ENCODE measurements at places on chromosomes 2 and 18.

GRCh38 chr2:31049264-31049663, 89.0 kb downstream of the GALNT14 start:
- no peak for DNase-seq
- H3K4me1 ChIP-seq, result peaks cover 22% of the 10 kb centered on the region
- no peaks in the 10 kb centered on the region for H3K36me3 ChIP-seq
- no peak overlapping the region for H3K27ac ChIP-seq
- H3K4me3 ChIP-seq, result no peak overlapping the region
- no peaks in the 10 kb centered on the region for H3K27me3 ChIP-seq

GRCh38 chr2:108594982-108595464, 60.8 kb downstream of the LIMS1 start:
- no peak overlapping the region for H3K4me3 ChIP-seq
- H3K36me3 ChIP-seq, result no peaks in the 10 kb centered on the region
- H3K4me1 ChIP-seq, result peaks cover 72% of the 10 kb centered on the region
- peak overlapping the region; percentile 70 for H3K27ac ChIP-seq
- H3K27me3 ChIP-seq, result no peaks in the 10 kb centered on the region

- H3K4me3 ChIP-seq, result no peak overlapping the region
- H3K27me3 ChIP-seq, result no peaks in the 10 kb centered on the region
- peaks cover 9% of the 10 kb centered on the region for H3K4me1 ChIP-seq
- peak; percentile 28 for DNase-seq
Measured at GRCh38 chr2:69196327-69197117, 183.5 kb downstream of the ANTXR1 start.

DNA sequence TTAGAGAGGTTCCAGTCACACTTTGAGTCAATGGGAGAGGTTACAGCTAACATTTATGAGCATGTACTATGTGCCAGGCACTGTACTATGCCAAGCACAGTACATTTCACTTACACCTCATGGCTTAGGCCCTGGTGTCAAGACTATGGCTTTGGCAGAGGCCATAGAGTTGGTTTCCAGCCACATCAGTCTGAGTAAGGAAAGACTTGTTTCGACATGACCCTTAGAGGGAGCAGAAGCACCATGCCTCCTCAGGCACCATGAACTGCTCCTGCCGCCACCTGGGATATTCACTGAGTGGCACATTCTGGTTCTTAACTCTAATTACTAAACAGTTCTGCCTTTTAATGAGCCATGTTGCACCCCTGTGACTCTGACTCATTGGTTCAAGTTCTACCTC, 12.7 kb downstream of the DGUOK start:
- no peaks in the 10 kb centered on the region for H3K27me3 ChIP-seq
- peaks cover 62% of the 10 kb centered on the region for H3K36me3 ChIP-seq
- peak; percentile 37 for DNase-seq
- no peak overlapping the region for H3K4me3 ChIP-seq
- peak overlapping the region; percentile 4 for H3K27ac ChIP-seq

GRCh38 chr2:230924470-230925341, at the start of gene GPR55:
TSS of gene GPR55 (minus strand) at chr2:230925242. CDS start at chr2:230910962, 14,280 bp downstream.
- DNase-seq, result peak; percentile 87
- no peaks in the 10 kb centered on the region for H3K27me3 ChIP-seq
- no peak within 1 kb of the TSS for H3K4me3 ChIP-seq

Measured in CD14-positive monocyte (primary cell).